ENCODE measurements at places on chromosomes 12 and 14. TPM values are rescaled to one million over a fixed set of nuclear protein-coding genes. Genes with fewer than 3 reads are reported as not detected.

Gene CCDC198
- not detected for total RNA-seq

Gene CCDC177
- not detected for total RNA-seq

Gene PRICKLE1
- 13.9 TPM for total RNA-seq

Gene TEX22
- total RNA-seq: 0.32 TPM

Gene KRT7
- total RNA-seq: 36.7 TPM

Gene CFAP54
- 0.86 TPM for total RNA-seq

Gene RASSF9
- 0.32 TPM for total RNA-seq

Gene SLC8A3
- total RNA-seq: under 0.01 TPM

Gene NOVA1
- 1.9 TPM for total RNA-seq
